Fibroblast of skin of right biceps (primary cell): ENCODE measurements at places on chromosomes 2 and 18.
A peak's percentile ranks its signal among the peaks of the same experiment; 100 is the strongest.

DNA sequence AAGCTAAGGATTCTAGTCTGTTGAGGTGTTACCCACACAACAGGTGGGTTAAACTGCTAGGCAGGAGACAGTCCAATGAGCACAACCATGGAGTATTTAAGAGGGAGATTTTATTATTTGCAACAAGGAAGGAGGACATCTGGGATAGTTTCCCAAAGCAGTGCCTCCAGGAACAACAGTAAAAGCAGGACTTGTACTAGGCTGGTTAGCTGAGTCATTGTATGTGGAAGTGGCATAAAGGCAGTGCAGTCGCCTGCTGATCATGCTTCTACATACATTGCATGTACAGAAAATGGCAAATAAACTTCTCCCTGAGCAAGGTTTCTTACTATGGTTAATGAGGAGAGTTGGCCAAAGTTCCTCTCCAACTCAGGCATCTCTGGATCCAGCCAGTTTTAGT, 46.1 kb upstream of the CYTIP start:
- no peak for DNase-seq

GRCh38 chr2:72607189-72607588, 218.6 kb downstream of the EXOC6B start:
- no peak for DNase-seq

GRCh38 chr18:9058406-9058805, 44.1 kb upstream of the NDUFV2 start:
- peak; percentile 29 for DNase-seq

- DNase-seq = no peak
These were observed 10.4 kb downstream of the NR4A2 start for GRCh38 chr2:156322051-156322685.

- DNase-seq = peak; percentile 12
These were observed 16.1 kb upstream of the TTLL4 start for GRCh38 chr2:218694405-218695145.
